CD4-positive, CD25-positive, alpha-beta regulatory T cell (primary cell): ENCODE measurements at places on chromosomes 3 and 15. TPM values are rescaled to one million over a fixed set of nuclear protein-coding genes. Genes with fewer than 3 reads are reported as not detected.
A peak's percentile ranks its signal among the peaks of the same experiment; 100 is the strongest.

The NR2E3 gene
- not detected for polyA plus RNA-seq

The IVD gene
- 31.8 TPM for polyA plus RNA-seq

The SLTM gene
- 57.5 TPM for polyA plus RNA-seq

The AMOTL2 gene
- not detected for polyA plus RNA-seq

The JMJD7 gene
- polyA plus RNA-seq: 25.9 TPM

- peak; percentile 74 for DNase-seq
- H3K4me1 ChIP-seq: peaks cover 32% of the 10 kb centered on the region
- H3K4me3 ChIP-seq: no peak overlapping the region
- H3K27ac ChIP-seq: peak overlapping the region; percentile 84
Observed at GRCh38 chr15:41894791-41895463, 1.1 kb upstream of the SPTBN5 start.

- H3K27me3 ChIP-seq: no peaks in the 10 kb centered on the region
- DNase-seq: no peak
- H3K36me3 ChIP-seq: no peaks in the 10 kb centered on the region
- H3K27ac ChIP-seq: no peak overlapping the region
- H3K4me1 ChIP-seq: no peaks in the 10 kb centered on the region
Observed at GRCh38 chr3:38610934-38611333, 38.6 kb downstream of the SCN5A start.

DNA sequence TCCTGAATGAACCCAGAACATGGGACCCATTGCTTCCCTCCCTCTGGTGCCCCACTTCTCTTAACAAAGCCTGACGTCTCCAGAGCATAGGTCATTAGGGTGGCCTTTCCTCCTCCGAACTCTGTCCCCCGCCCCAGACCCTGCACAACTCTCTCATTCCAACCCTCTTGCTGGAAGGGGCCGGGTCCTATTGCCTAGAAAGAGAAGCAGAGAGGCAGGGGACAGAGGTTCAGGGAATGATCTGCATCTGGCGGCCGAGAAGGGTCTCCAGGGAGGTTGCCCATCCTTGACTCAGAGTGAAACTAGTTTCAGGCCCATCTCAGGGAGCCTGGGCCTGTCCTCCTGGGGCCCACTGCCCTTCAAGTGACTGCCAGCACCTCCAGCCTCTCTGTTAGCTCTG, 79.0 kb downstream of the LINGO1 start:
- no peaks in the 10 kb centered on the region for H3K27me3 ChIP-seq
- no peaks in the 10 kb centered on the region for H3K36me3 ChIP-seq
- H3K4me1 ChIP-seq: no peaks in the 10 kb centered on the region
- no peak for DNase-seq
- no peak overlapping the region for H3K4me3 ChIP-seq
- H3K27ac ChIP-seq: no peak overlapping the region

DNA sequence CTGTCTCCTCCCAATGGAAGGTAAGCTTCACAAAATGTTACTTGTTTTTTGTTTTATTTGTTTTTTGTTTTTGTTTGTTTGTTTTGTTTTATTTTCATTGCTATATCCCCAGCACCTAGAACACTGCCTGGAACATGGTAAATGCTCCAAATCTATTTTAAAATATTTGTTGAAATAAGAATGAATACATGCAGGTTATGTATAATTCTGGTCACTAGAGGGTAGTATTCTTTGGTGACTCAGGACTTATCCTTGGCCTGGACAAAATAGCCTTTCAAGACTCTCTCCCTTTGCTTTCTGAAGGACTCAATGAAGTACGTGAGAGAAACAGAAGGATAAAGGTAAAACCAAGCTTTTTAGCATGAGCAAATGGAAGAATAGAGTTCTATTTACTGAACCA, 46.9 kb upstream of the PPP2R3A start:
- no peaks in the 10 kb centered on the region for H3K4me1 ChIP-seq
- peaks cover 2% of the 10 kb centered on the region for H3K27me3 ChIP-seq
- no peak overlapping the region for H3K27ac ChIP-seq
- no peak overlapping the region for H3K4me3 ChIP-seq
- DNase-seq: no peak

GRCh38 chr3:137946356-137946973, 63.5 kb upstream of the CLDN18 start:
- H3K4me3 ChIP-seq: no peak overlapping the region
- no peaks in the 10 kb centered on the region for H3K27me3 ChIP-seq
- H3K27ac ChIP-seq: no peak overlapping the region
- DNase-seq: peak; percentile 32
